ENCODE measurements at places on chromosomes 2 and 18. TPM values are rescaled to one million over a fixed set of nuclear protein-coding genes. Genes with fewer than 3 reads are reported as not detected.

FNDC4 gene
- 12.9 TPM for polyA plus RNA-seq

AQP12A gene
- polyA plus RNA-seq, result not detected

RAD51AP2 gene
- polyA plus RNA-seq, result 0.56 TPM

SLC8A1 gene
- 5.9 TPM for polyA plus RNA-seq

MC5R gene
- not detected for polyA plus RNA-seq

RGPD3 gene
- 0.15 TPM for polyA plus RNA-seq

MAB21L4 gene
- 1.9 TPM for polyA plus RNA-seq

SP140 gene
- 2.3 TPM for polyA plus RNA-seq

MYO3B gene
- 2.6 TPM for polyA plus RNA-seq

SERPINB10 gene
- polyA plus RNA-seq, result 0.24 TPM

GREB1L gene
- 1.00 TPM for polyA plus RNA-seq

CFC1 gene
- 9.9 TPM for polyA plus RNA-seq

GPR75 gene
- 4.7 TPM for polyA plus RNA-seq

UGT1A4 gene
- polyA plus RNA-seq, result not detected

SLC5A7 gene
- polyA plus RNA-seq, result 0.13 TPM

ACSL3 gene
- polyA plus RNA-seq, result 60.0 TPM

IL37 gene
- not detected for polyA plus RNA-seq

PPP1R1C gene
- 3.2 TPM for polyA plus RNA-seq
